Fibroblast of skin of right biceps (primary cell): ENCODE measurements at places on chromosomes 12 and 14.
A peak's percentile ranks its signal among the peaks of the same experiment; 100 is the strongest.

DNA sequence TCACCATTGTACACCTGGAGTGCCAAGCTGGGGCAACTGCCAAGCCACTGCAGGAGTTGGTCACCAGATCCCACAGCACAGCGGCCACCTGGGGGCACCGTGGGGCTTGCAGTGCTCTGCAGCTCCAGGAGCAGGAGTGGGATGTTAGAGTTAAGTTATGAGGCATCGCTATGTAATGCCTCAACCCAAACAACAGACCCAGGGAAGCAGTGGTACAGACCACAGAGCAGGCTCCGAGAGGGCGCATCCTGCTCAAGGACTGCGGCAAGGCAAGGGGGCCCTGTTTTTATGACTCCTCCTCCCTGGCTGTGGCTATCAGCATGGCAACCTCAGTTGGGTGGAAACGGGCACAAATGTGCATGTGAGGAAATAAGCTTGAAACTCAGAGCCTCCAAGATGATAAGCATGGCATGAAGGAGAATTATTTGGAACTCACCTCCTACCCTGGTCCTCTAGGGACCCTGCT, 63.1 kb downstream of the ARL6IP4 start:
- DNase-seq: peak; percentile 97

- DNase-seq: peak; percentile 12
These were observed 86.5 kb downstream of the ATP2B1 start for GRCh38 chr12:89622115-89622514.

DNA sequence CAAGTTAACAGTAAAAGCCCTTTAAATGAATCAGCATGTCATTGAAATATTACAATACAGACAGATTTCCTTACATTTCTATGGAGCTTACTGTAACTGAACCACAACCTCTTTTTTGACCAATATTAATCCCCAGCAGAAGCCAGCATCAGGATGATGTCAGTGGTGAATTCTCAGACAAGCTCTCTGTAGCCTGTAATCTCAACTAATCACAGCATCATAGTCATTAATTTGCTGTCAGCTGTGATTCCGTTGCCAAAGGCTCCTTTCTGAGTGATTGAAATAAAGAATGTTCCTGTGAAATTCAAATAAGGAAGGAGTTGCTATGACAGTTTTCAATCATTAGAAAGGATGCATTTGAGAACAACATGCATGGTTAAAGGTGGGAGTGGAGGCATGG, 323.1 kb downstream of the PDZRN4 start:
- DNase-seq: no peak

DNA sequence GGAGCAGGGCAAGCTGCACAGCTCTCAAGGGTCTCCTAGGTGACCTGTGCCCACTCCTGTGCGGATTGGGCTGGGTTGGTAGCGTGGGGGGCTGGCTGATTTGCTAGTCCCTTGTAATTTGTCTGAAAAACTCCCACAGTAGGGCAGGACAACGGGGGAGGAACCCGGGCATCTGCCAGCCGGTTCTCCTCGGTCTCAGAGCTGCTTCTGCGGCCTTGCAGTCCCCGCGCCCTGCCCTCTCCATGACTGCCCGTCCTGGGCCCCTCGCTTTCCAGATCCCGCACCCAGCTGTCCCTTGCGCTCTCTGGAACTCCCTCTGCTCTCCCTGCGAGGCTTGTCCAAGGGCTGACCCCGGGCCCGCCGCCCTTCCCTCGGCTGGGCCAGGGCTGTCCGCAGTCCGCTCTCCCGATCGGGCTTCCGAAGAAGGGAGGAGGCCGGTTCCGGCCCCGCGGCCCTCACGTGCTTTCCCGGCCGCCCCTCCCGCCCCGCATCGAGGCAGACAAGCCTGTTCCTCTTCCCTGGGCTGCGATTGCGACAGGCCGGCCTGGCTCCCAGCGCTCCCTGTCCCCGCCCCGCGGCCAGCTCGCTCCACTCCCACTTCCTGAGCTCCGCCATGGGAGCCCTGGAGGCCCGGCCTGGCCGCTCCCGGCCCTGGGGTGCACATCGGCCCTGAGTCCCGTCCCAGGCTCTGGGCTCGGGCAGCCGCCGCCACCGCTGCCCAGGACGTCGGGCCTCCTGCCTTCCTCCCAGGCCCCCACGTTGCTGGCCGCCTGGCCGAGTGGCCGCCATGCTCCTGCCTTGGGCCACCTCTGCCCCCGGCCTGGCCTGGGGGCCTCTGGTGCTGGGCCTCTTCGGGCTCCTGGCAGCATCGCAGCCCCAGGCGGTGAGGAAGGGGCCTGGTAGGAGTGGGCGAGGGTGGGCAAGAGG, at the start of gene LTBR:
Gene LTBR (plus strand): TSS at position 591 of the 927 bp plus-strand sequence. CDS start 197 bp downstream, at position 788.
- peak; percentile 93 for DNase-seq

- no peak for DNase-seq
These were observed 7.4 kb upstream of the KRT77 start for GRCh38 chr12:52710730-52711129.

DNA sequence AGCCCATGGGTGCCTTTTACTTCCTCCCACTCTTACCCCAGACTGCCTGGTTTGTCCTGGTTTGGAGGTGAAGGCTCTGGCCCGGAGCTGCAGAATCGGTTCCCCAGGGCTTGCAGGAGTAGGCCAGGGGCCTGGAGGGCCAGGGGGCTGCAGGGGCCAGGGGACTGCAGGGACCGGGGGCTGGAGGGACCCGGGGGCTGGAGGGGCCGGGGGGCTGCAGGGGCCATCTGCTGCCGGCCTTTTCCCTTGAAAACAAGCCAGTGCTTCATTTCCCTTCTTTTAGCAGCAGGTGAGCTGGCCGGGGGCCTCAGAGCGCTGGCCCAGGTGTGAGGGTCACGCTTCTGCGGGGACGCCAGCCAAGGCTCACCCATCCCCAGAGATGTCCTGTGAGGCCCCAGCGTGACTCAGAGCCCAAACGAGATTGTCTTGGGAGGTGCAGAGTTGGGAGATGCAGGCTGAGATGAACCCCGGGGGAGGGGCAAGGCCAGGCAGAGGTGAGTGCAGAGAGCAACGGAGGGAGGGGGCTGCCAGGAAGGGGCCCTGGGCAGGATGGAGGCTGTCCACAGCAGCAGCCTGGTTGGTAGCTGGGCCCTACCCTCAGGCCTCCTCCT, 154.9 kb downstream of the KIF26A start:
- no peak for DNase-seq

DNA sequence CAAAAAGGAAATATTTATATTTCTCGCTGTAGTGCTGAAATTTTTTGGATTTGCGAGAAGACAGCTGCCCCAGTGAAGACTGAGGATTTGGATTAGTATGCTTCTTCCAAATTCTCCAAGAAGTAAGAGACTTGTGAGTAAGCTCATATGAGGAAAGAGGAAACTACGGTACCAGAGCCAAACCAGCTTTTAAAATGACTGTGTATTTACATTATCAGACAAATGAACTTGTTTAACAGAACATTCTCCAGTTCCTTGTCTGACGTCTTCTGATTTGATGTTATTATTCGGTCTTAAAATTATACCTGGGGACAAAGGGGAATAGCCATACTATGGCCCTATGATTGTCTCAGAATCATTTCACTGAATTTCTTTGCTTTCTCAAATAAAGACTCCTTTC, 8.0 kb downstream of the CLEC12B start:
- DNase-seq: no peak

DNA sequence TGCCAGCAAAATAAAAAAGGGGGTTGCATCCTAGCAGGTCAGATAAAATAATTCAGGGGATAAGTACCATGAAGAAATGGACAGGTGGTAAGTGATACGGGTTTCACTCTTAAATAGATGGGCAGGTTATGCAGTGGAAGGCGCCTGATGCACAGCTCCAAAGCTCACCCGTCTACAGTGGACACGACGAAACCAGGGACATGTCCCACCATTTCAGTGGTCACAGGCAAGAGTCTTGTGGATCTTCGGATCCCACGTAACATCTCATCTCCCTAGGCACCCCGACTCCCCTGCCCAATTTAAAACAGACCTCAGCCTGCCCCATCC, 60.5 kb downstream of the DDX51 start:
- no peak for DNase-seq

DNA sequence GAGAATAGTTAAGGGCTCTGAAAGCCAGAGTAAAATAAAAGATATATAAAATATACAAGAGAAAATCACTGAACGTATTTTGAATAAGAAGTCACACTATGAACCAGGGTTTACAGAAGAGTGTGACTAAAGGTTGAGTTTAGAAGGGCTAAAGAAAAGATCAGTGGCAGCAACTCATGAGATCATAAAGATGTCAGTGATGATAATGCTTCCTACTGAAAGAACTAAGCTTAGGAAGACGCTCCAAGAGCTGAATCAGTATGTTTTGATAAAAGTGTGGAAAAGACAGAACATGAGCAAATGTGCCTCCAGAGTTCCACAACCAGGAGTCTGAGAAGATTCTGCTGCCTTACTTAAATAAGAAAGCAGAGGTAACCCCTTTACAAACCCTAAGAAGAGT, 74.6 kb downstream of the KITLG start:
- peak; percentile 13 for DNase-seq

- no peak for DNase-seq
These were observed 73.9 kb upstream of the EVL start for GRCh38 chr14:99991331-99991730.

GRCh38 chr12:77847680-77848431, 17.2 kb downstream of the NAV3 start:
- peak; percentile 91 for DNase-seq

DNA sequence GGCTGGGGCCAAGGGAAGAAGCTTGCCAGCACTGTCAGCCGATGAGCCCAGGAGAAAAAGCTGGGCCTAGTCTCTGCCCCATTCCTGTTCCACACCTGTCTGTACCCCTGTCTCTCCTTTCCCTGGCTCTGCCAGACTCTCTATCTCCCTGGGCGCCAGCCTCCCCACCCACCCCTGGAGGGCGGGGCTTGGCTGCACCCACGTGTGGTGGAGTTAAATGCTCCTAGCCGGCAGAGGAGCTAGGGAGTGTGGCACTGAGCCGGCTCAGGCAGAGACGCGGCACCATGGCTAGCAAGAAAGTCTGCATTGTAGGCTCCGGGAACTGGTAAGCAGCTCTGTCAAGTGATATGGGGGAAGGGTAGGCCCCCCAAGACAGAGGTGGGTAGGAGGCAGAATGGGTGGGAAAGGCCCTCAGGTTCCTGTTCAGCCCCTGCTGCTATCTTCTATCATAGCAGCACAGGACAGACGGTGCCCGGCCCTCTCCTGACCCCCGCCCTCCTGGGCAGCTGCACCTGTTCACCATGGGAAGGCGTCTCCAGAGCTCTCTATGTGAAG, at the start of gene GPD1:
Gene GPD1 (plus strand): TSS at position 242 of the 555 bp plus-strand sequence. CDS start 43 bp downstream, at position 285.
- no peak for DNase-seq

GRCh38 chr12:132061197-132061596, 82.9 kb downstream of the DDX51 start:
- DNase-seq: no peak

GRCh38 chr14:90553298-90553920, 156.6 kb downstream of the CALM1 start:
- no peak for DNase-seq

GRCh38 chr14:89165189-89166181, 251.5 kb downstream of the FOXN3 start:
- DNase-seq: no peak

DNA sequence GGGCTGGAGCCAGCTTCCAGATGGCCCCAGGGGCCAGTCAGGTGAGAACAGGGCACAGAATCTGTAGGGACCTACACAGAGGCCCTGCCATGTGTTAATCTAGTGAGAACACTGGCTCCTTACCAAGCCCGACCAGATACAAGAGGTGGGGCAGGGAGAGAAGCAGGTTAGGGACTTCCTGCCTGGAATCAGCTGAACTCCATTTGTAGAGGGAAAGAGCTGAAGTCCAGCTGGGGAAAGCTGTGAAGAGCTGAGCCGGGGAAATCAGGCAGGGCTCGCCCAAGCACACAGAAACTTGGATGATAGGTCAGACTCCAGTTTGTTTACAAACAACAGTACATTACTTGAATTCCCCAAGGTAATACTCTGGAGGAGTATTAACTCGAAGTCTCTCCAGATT, 46.7 kb downstream of the PTGER2 start:
- no peak for DNase-seq

DNA sequence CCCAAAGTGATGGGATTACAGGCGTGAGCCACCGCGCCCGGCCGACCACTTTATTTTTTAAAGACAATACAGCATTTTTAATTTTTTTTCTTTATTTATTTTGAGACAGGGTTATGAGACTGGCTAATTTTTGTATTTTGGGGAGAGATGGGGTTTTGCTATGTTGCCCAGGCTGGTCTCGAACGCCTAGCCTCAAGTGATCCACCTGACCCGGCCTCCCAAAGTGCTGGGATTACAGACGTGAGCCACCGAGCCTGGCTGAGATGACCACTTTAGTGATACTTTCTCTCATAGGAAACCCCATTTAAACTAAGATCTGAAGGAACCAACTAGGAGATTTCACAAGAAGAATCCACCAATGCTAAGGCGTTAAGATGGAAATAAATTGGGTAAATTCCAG, 1.2 kb upstream of the RHEBL1 start:
- DNase-seq: no peak

GRCh38 chr12:724194-724855, 28.1 kb upstream of the WNK1 start:
- DNase-seq: no peak

GRCh38 chr12:110733900-110734299, 8.8 kb downstream of the PPP1CC start:
- no peak for DNase-seq

DNA sequence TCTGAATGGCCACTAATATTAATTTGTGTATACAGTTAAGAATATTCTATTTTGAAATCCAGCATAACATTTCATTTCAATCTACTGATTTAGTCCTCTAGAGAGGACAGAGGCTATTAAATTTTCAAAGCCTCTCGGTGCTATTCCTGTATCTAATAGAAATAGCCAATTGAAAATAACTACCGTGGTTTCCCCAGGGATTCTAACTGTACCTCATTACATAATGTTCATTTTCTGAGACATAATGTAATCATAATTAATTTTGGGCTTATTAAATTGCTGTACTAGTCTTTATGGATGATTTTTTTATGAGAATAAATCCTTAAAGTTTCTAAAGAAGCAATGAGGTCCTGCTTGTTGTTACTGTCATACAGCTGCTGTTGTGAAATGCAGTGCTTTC, 38.6 kb upstream of the ACSS3 start:
- DNase-seq: no peak

DNA sequence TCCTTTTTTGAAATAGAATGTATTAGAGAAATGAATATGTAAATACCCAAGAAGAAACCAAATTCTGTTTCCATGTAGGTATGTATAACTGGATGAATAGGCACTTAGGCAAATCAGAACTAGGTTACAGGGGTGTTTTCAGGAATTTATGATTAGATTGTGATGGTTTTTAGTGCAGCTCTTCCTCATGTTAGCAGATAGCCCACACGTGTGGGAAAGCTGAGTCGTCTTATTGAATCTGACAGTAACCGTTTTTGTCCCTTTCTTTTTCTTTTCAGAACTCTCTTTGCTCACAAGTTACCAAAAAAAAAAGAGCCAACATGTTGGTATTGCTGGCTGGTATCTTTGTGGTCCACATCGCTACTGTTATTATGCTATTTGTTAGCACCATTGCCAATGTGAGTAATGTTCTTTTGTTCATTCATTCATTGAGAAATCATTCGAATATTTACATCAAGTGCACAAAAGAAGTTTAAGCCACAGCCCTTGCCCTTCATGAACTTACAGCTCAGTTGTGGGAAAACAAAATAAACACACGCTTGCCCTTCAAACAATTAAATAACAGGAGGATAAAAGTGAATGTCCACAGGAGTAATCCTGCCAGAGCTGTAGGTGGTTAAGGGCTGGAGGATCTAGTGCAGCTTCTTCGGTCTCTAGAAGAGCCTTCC, 14.8 kb downstream of the EMP1 start:
- DNase-seq: no peak

GRCh38 chr14:58296726-58297125, 1.6 kb upstream of the ARID4A start:
- DNase-seq: peak; percentile 24

- peak; percentile 9 for DNase-seq
These were observed 165.1 kb upstream of the ATP2B1 start for GRCh38 chr12:89873745-89874144.

GRCh38 chr12:34601689-34602088, 579.4 kb downstream of the ALG10 start:
- no peak for DNase-seq
